Activated naive CD8-positive, alpha-beta T cell treated with anti-CD3 and anti-CD28 coated beads for 36 hours (primary cell): ENCODE measurements at places on chromosomes 6 and 20. TPM values are rescaled to one million over a fixed set of nuclear protein-coding genes. Genes with fewer than 3 reads are reported as not detected.

GRCh38 chr6:110430236-110430635 is 14.9 kb upstream of the DDO start:
- DNase-seq: no peak

DNA sequence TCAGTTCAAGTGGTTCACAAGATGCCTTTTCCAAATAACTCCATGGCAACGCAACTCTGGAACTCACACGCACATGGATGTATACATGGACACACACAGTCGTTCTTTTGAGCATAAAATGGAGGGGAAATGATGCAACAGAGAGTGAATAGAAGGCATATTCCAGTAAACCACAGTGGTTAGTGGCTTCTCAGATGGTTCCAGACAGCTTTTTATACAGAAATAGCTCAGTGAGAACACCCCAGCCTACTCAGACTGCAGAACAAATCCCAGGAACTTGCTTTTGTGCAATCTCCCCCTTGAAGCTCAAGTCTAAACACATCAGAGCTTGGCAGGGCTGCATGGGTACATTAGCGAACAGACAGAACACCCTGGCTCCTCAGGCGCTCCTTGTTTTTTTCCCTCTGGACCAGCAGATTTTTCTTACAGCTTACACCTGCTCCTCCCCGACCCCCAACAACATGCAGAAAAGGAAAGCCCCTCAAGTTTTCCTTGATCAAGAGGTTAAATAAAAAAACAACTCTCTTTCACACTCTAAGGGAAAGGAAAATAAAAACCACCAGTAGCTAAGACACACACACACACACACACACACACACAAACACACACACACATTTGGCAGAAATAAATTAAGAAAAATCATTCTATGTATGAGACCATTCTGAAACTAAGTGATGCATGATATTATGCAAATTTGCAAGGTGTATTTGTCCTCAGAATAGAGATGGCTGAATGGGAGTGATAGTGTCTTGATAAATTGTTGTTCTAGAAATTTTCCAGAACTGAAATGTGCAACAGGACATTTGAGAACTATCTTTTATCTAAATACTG is 51.2 kb upstream of the RANBP9 start:
- DNase-seq: peak; percentile 41

- DNase-seq: no peak
These were observed 5.2 kb downstream of the MAFB start for GRCh38 chr20:40683894-40684268.

DNA sequence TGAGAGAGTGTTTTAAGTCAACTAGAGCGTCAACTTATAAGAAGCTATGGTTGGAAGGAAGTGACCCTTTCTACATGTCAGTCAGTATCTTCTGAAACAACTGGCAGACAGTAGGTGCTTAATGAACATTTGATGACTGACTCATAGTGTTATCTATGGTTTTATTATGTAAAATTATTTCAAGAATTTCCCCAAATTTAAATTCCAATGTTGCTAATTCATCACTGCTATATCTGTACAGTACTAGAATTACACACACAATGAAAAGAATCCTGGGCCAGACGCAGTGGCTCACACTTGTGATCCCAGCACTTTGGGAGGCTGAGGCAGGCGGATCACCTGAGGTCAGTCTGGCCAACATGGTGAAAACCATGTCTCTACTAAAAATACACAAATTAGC is 721.4 kb upstream of the FLRT3 start:
- DNase-seq: no peak

The MAP7 gene
- 1.0 TPM for total RNA-seq
